ENCODE measurements at places on chromosomes 6 and 20. TPM values are rescaled to one million over a fixed set of nuclear protein-coding genes. Genes with fewer than 3 reads are reported as not detected.

DNA sequence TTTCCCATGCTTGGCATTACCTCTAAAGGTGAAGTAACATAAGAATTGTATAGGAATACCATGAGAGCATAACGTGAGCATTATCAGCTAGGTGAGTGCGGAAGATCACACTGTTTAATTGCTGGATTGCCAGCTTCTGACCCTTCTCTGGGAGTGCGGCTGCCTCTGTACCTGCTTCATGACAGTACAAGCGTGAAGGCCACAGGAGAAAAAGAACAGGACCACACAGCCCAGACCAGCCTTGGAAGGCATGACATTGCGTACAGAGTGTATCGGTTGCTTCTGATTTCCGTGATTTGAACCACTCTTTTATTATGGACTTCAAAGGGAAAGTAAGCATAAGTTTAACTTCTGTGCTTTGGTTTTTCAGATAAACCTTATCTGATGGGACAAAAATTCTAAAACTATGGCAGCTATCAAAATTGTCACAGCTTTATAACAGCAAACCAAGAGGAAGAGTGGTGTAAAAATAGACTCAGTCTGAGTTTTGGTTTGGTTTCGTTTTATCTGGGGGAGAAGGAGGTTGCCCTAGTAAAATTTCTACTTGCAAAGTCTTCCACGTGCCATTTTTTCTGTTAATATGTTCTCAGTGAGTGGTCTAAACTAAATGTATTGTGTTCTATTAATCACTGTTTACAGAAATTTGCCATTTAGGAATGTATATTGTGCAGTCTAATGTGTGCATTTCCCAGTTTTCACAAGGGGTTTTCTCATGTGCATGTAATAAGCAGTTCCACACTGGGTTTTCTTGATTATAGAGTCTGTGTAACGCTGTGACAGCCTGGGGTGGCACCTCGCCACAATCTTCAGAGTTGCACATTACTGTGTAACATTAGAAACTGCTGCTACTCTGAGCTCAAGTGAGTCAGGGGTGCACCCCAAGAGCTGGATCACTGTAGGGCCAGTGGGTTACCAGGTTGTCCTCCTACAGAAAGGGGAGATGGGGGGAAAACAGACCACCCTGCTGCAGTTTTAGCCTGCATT is 97.3 kb downstream of the RPP40 start:
- DNase-seq, result no peak

DNA sequence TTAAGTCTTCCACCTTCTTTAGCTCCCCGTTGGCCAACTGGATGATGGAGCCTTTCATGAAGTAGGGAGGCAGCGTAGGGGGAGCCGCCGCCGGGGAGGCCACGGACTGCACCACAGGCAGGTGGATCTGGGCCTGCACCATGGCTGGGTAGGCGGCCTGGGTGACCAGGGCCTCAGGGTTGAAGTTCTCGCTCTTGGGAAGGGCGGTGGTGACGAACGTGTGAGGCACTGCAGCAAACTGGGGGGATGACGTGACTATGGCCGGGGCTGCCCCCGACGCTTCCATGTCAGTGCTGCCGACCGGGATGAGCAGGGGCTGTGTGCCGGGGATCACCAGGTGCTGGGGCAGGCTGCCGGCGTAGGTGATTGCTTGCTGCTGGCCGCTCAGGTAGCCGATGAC is 88.1 kb downstream of the GMPR start:
- no peak for DNase-seq

DNA sequence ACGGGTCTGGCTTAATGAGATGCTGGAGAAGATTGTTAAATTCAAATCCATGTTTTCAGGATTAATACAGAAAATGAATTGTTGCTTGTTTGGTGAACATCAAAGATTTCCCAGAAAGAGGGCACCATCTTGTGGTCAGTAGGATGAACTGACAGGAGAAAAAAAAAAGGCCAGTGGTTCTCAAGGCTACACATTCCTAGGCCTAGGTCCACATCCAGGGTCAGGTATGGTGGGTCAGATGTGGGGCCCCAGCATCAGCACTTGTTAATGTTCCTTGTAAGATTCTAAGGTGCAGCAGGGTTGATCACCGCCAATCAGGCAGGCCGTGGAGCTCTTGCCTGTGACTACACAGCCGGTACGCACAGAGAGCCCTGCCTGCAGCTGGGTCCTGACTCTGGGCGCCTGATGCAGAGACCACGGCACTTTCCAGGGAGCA is 34.0 kb upstream of the FOXO3 start:
- DNase-seq, result peak; percentile 28

- DNase-seq, result no peak
Measured at GRCh38 chr6:53805016-53805415, 10.2 kb downstream of the LRRC1 start.

- no peak for DNase-seq
Measured at GRCh38 chr6:167824591-167825331, 1.9 kb upstream of the AFDN start.

DNA sequence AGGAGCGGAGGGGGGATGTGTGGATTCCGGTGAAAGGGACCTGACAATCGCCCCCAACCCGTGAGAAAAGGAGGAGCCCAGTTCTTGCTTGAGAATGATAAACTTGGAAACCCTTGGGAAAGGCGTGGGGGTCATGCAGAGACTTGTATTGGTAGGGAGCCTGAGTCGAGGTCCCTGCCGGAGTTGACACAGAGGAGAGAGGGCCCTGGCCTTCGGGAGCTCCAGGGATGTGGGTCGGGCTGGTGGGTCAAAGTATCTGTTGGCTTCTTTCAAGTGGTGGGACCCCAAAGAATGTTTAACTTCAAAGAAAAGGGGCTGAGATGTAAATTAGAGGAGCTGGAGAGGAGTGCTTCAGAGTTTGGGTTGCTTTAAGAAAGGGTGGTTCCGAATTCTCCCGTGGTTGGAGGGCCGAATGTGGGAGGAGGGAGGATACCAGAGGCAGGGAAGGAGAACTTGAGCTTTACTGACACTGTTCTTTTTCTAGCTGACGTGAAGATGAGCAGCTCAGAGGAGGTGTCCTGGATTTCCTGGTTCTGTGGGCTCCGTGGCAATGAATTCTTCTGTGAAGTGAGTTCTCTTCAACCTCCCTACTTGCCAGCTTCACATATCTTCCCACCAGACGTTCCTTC is 571 bp downstream of the CSNK2B start:
- no peak for DNase-seq

GRCh38 chr6:158799051-158799792 is 19.9 kb downstream of the EZR start:
- DNase-seq, result no peak

GRCh38 chr6:88381289-88381642 is 215.1 kb upstream of the CNR1 start:
- DNase-seq, result no peak

DNA sequence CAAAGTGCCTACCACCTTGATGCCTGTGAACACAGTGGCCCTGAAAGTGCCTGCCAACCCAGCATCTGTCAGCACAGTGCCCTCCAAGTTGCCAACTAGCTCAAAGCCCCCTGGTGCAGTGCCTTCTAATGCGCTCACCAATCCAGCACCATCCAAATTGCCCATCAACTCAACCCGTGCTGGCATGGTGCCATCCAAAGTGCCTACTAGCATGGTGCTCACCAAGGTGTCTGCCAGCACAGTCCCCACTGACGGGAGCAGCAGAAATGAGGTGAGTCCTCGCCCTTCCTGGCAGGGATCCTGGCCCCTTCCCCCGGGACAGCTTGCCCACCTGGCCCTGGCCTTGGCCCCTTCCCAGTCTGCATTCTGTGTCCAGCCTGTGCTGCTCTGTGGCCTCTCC is 17.9 kb downstream of the MAVS start:
- no peak for DNase-seq

DNA sequence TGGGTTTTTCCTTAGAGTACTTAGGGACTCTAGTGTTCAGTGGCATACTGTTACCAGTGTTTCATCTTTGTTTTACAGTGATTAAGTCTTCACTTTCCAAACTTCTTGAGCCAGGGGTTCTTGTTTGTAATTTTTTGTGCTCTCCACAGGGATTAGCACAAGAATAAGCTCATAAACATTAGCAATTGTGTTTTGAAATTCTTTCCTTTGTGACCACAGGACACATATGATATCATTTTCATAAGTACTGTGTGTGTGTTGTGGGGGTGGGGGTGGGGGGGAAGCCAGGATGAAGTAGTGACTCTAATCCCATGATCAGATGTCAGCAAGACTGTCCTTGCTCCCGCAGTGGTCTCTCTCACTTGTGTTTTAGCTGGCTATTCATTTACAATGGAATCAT is 101.5 kb upstream of the SCP2D1 start:
- DNase-seq, result no peak

- DNase-seq, result no peak
Measured at GRCh38 chr6:162026031-162026430, 701.5 kb downstream of the PRKN start.

GRCh38 chr6:110933912-110934311 is 24.6 kb upstream of the GTF3C6 start:
- DNase-seq, result no peak

- DNase-seq, result no peak
Measured at GRCh38 chr20:38640521-38640920, 38.9 kb downstream of the ARHGAP40 start.

EEF1A1 gene
- polyA plus RNA-seq, result 5,777 TPM

SOBP gene
- 0.53 TPM for polyA plus RNA-seq

IPCEF1 gene
- not detected for polyA plus RNA-seq

KLC4 gene
- 9.9 TPM for polyA plus RNA-seq

STMN3 gene
- 3.8 TPM for polyA plus RNA-seq

PRDM13 gene
- 0.41 TPM for polyA plus RNA-seq

All from A549 (cell line).